Bronchial epithelial cell (primary cell): ENCODE measurements at places on chromosomes 7 and 10.

- no peak for DNase-seq
These were observed 96.7 kb downstream of the HTR5A start for GRCh38 chr7:155166673-155167370.

DNA sequence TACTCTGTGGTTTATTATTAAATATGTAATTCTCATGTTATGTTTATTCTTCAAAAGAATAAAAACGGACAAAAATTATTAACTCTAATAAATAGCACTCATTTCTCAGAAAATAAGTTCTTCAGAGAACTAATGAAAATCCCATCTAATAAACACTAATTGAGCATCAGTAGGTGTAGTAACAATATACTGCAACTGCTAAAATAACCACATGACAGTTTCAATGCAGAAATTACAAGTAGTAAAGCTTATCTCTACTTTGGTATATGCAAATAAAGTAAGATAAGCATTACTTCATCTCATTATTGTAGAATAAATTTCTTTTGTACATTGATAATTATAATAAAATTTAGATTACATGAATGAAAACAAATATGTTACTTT, 56.4 kb upstream of the DKK1 start:
- DNase-seq = no peak

- DNase-seq = no peak
These were observed 13.6 kb downstream of the MRPS33 start for GRCh38 chr7:141001122-141001521.

DNA sequence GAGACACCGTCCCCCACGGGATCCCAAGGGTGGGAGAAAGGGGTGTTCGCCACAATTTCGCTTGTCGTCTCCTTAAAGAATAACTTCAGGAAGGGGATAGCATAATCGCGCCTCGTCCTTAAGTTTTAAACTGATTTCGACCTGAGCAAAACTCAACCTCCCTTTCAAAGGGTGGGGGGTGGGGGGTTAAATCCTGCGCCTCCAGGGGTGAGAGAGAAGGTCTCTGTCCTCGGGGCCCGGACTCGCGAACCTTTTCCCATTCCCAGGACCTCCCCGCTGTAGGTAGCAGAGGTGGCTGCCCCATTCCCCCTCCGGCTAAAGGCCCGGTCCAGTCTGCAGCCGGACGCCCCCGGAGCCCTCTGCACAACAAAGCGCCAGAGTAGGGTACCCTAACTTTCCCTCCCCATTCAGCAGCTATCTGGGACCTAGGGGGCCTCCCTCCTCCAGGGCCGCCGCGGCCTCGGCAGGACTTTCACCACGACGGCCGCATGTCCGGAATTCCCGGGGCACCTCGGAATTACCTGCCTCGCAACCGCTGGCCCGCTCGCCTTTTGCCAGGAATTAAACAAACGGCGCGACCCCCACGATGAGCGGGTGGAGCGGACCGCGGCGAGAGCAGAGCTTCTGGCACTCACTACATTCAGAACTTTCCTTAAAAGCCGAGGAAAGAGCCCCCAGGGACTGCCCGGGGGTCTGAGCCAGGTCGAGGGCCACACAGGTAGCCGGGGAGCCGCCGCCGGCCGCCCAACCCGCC, 1.7 kb downstream of the CDK6 start:
- no peak for DNase-seq

- peak; percentile 6 for DNase-seq
These were observed 73.8 kb upstream of the TMEM106B start for GRCh38 chr7:12137283-12137682.

- peak; percentile 47 for DNase-seq
These were observed 32.6 kb downstream of the DUSP5 start for GRCh38 chr10:110530131-110530831.

DNA sequence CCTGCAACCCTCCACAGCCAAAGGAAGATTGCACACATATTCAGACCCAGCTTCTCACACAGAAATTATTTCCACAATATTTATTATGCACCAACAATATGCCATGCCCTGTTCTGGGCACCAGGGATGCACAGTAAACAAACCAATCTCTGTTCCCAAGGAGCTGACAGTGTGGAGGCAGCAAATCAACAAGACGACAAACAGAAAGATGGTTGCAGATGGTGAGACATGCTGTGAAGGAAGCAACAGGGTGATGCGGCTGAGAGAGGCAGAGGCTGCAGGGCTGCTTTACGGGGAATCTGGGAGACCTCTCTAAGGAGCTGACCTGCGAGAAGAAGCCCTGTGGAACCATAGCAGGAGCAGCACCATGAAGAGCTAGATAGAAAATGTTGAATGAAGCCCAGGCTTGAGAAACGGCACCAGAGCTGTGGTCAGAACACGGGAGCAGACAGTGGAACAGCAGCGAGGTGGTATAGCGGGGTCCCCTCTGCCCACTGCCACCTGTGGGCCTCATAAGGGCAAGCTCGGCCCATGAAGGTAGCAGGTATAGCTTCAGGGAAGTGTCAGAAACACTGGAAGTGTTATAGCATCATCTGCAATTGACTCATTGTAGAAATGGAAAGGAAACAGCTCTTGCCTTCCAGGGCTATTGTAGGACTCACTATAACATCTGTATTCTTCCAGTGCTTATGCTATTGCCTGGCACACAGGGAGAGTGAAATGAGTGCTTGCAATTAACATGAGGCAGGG, 17.4 kb downstream of the RBP3 start:
- DNase-seq = no peak

DNA sequence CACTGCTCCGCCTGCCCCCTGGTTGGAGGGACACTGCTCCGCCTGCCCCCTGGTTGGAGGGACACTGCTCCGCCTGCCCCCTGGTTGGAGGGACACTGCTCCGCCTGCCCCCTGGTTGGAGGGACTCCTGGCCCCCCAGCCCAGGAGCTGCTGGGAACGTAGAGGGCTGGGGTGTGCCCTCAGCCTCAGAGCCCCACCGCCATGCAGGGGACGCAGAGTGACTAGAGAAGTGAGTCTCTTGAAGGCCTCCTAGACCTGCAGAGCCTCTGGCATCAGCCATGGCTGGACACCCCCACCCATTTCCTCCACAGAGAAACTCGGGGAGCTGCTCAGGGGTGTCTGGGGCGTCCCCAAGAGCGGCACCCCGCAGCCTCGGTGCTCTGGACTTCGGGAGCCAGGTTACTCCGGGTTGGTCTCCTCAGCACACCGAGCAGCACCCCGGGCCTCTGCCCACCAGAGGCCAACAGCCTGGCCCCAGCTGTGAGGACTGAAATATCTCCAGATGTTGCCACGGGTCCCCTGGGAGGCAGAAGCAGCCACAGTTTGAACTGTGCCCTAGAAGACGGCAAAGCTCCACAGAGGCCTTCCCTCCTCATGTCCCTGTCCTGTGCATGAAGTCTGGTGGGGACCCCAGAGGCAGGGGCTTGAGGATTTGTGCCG, 191.9 kb downstream of the ELFN1 start:
- no peak for DNase-seq

DNA sequence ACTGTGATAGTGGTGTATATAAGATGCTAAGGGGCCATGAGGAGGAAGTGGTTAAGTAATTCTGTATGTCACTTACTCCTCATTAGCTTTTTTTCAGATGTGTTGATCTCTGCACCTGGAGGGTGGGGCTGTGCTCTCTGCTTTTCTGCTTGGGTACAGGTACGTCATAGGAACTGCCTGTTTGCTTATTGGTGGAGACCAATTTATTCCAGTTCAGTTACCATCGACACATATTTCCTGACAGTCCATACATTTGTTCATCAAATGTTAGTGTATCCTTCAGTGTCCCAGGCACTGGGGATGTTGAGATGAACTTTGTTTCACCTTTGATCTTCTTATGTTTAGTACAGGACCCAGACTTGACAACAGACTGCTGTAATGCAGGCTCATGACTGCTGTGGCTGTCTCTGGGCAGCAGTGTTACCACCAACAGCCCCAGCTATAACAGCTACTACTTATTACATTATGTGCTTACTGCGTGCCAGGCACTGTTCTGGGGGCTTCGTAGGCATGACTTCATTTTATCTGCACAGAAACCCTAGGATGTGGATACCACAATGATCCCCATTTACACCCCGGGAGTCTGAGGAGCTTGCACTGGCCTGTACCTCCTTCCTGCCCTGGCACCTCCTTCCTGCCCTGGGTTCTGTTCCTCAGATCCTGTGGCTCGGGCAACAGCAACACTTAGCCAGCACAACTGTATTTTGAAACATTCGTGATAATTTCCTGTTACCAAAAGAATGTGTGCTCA, 87.4 kb downstream of the BUB3 start:
- DNase-seq = peak; percentile 26

- no peak for DNase-seq
These were observed 2.9 kb downstream of the UBE3C start for GRCh38 chr7:157141525-157142060.

- no peak for DNase-seq
These were observed 336.1 kb upstream of the KCND2 start for GRCh38 chr7:119936836-119937235.

GRCh38 chr10:14705548-14706230, 69.0 kb downstream of the FAM107B start:
- DNase-seq = no peak

GRCh38 chr7:36614959-36615358, 109.3 kb downstream of the AOAH start:
- DNase-seq = no peak

DNA sequence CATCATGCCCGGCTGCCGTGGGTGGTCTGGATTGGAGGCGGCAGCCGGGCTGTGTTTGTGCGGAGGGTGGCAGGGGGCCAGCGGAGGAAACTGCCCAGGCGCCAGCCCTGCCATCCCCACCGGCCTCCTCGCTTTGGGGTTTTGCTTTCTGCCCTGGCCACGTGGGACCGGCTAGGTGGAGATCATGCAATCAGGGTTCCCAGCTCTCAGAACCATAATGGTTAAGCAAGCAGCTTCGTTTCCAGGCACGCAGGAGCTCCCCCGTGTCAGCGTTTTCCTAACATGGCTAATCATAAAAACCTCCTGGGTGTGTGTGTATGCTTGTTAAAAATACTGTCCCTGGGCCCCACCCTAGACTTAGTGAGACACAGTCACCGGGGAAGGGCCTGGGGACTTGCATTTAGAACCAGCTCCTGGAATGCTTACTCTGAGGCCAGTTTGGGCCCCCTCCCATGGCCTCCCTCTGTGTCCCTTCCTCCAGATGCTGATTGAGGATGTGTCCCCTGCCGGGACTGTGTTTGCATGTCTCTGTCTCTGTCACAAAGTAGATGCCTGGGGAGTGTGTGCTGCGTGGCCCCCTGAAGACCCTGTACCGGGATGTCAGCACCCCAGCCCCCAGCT, 119.3 kb downstream of the CUX1 start:
- DNase-seq = no peak

DNA sequence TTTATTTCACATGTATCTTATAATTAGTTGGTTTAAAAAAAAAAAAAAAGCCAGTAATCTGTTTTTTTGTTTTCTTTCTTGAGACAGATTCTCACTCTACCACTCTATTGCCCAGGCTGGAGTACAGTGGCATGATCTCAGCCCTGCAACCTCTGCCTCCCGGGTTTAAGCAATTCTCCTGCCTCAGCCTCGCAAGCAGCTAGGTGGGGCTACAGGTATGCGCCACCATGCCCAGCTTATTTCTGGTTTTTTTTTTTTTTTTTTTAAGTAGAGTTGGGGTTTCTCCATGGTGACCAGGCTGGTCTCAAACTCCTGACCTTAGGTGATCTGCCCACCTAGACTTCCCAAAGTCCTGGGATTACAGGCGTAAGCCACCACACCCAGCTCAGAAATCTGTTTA, 34.1 kb upstream of the CAPZA2 start:
- DNase-seq = no peak

DNA sequence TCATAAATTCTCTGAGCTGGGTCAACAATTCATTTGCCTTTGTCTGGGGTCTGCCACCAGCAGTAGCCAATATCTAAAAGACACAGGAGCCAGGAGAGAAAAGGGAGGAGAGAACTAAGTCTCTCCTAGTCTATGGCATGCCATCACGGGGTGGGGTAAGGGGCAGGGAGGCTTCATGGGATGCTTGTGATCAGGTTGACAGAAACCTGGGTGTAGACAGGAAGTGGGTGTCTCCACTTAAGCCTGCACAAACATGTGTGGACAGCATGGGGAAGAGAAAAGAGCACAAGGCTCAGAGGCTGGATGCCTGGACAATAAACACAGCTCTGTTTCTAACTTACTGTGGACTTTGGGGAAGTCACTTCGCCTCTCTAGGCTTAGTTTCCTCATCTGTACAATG, 11.5 kb upstream of the C10orf53 start:
- peak; percentile 57 for DNase-seq

DNA sequence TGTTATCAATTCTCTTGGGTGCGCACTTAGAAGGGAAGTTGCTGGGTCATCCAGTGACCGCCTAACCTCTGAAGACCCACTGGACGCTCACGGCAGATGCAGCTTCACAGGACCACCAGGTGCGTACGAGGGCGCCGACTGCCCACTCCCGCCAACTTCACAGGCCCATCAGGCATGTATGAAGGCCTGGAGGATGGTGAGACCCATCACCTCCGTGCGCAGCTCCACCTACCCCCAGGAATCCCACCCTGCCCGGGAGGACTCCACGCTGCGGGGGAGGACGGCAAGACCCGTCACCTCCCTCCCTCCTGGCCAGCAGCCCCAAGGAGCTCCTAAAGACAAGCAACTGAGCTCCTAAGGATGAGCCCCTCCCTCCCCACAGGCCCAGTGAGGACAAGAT, 146.9 kb downstream of the MAD1L1 start:
- no peak for DNase-seq

DNA sequence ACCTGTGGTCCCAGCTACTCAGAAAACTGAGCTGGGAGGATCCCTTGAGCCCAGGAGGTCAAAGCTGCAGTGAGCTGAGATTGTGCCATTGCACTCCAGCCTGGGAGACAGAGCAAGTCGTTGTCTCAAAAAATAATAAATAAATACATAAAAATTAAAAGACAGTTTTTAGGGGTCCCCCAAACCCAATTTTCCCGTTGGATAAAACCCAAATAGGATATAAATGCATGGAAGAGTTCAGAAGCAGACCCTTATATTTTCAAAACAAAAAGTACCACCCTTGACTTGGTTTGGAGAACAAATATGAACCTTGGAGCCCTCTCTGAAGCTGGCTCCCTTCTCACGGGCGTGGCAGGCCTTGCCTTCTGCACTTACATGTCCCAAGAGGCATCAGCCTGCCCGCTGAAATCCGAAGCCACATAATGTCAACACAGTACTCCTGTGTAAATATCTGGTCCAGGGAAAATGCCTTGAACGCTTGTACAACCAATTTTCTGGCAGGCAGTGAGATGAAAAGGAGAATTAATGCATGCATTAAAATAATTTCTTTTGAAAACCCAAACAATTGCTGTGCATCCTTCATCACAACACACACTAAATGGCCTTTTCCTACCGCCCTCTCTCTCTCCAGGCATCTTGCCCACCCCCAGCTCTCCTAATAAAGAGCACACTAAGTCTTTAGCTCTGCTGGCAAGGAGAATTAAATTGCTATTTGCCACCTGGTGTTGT, 46.4 kb upstream of the PARD3 start:
- DNase-seq = peak; percentile 52

DNA sequence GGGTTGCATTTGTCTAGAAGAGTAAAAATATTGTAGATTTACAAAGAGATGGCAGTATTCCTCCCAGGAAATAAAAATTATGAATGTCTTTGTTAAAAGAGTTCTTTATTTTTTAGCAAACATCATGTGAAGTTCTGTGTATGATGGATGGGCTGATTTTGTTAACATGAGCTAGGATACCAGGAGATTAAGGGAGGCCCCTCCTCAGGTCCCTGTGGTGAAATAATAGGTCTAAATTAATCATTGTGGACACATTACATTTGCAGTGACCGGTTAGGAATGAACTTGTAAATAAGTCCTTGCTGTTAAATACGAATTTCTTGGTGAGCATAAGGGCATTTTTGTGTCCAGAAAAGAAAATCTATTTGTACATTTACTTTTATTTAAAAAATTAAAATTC, 339.4 kb upstream of the PHF14 start:
- no peak for DNase-seq
